Stromal cell of bone marrow (primary cell): ENCODE measurements at places on chromosomes 7 and 10.
A peak's percentile ranks its signal among the peaks of the same experiment; 100 is the strongest.

DNA sequence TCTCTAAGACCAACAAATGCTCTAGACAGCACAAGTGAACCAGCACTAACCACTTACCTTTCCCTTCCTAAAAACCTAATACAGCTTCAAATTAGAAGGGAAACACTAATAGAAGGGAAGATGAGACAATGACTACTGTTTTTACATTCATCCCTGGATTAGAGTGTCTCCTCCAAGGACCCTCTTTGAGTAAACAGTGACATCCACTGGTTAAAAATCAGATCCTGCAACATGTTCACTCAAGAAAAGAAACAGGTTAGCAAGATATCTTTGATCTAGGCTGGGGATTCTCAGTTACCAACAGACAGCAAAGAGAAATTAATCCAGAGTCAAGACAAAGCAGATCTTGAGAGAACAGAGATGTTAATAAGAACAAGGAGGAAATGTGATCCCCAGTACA lies 177.7 kb upstream of the GHITM start:
- DNase-seq: no peak

- DNase-seq: peak; percentile 94
Observed at GRCh38 chr7:133053321-133053891, 28.5 kb downstream of the CHCHD3 start.

DNA sequence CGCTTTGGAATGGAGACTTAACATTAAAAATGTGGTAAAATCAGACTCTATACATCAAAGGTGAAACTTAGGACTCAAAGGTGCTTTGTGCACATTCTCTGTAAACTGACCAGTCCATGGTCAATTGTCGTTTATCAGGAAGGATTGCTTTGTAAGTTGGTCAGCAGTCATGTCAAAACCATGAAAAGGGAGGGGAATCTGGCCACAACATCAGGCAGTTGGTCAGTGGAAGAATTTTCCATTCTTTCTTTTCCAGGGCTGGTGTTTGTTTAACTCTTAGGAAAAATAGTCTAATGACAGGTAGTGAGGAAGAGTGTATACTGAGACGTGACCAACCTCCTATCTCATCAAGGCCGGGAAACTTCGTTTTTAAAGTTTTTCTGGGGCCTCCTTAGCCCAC lies 226.5 kb downstream of the ADK start:
- no peak for DNase-seq

- DNase-seq: peak; percentile 32
Observed at GRCh38 chr7:2800931-2801688, 43.0 kb downstream of the GNA12 start.

GRCh38 chr7:651032-651728 lies 75.3 kb upstream of the DNAAF5 start:
- DNase-seq: no peak

GRCh38 chr10:70106958-70107791 lies 25.4 kb downstream of the AIFM2 start:
- DNase-seq: no peak

DNA sequence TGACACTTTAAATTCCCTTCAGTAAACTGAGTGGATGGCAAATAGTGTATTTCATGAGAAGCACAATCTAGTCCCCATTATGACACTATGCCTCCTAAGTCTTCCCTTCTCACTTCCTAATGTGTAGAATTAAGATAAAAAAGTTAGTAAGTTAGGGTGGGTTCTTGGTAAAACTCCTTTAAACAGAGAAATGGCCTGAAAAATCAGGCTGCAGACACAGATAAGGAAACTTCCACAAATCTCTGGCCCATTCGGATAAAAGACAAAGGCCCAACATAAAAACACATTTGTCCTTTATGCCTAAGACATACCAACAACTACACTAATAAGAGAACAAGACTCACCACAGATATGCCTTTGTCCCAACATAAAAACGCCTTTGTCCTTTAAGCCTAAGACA lies 21.5 kb downstream of the AKR1C8 start:
- no peak for DNase-seq

- DNase-seq: no peak
Observed at GRCh38 chr10:35216303-35216905, 89.8 kb downstream of the CREM start.

DNA sequence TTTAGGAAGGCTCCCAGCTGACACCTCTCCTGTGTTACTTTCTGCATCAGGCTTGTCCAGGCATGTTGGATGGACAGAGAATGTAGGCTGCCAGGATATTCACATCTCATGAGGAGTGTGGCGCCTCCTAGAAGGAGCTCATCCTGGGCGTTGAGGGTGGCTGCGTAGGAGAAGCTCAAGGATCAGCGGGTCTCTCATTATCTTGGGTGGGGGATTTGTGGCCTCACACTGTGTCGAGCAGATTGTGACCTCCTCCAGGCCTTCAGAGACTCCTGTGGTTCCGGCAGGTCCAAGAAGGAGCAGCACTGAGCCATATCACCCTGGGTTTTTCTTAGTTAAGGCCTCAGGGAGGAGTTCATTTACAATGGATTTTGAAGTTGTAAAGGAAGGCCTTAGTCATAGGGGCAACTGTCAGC lies 8.7 kb upstream of the COBL start:
- DNase-seq: no peak

DNA sequence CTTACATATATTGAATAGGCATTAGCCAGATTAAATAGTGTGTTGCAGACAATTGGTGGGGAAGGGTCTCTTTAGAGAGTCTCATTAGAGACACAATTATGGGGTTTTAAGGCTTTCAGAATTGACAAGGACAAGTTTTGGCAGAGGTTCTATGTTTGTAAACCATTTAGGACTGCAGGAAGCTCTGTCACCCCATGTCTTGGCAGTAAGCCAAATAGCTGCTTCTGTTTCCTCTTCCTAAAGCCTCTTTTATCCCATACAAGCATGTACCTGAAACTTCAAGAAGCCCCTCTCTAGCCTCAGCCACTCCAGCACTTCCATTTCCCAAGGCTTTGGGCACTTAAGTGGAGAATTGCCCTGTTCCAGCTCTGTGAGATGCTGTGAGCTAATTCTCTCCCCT lies 21.8 kb upstream of the LRRC4 start:
- DNase-seq: no peak

DNA sequence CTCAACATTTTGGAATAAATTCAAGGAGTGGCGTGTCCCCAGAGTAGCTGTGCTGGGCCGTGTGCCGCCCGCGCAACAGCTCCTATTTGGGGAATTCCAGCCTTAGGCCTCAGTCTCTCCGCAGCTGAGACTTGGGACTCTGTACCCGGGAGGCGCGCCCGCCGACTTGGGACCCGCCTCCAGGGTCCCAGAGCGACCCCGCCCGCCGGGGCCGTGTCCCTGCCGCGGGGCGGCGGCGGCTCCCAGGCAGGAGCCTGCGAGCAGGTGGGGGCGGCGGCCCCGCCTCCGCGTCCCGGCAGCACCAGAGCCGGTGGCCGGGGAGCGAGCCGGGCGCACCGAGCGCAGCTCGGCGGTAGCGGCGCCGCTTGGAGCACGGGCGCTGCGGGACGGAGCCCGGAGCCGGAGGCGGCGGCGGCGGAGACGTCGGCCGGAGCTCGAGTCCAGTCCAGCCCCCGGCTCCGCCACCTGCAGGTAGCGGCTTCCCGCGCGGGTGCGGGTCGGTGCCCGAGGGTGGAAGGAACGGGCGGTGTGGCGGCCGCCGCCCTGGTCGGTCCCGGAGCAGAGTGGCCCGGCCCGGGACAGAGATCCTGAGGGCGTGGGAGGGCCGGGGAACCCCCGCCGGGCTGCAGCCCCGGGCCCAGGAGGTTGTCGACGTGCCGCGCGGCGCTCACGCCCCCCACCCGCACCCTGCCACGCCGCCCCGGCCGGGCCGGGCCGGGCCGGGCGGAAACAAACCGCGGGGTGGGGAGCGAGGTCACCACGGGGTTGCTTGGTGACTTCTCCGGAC lies at the start of gene WIPF3:
WIPF3 (plus strand) TSS at position 301 of the 787 bp plus-strand sequence. CDS start 28,217 bp downstream, outside the sequence.
- DNase-seq: no peak

DNA sequence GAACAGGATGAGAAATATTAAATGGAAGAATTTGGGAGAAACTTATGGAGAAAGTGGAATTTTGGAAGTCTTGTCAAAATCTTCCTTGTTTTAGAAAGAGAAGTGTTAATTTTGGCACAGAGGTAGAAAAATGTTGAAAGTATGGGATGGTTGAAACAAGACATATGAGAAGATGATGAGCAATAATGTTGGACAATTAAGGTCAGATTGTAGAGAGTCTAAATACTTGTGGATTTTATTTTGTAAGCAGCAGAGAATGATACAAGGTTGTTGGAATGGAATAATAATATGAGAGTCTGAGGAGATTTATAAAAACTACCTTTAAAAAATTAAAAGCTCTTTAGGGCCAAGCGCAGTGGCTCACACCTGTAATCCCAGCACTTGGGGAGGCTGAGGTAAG lies 34.6 kb downstream of the PHTF2 start:
- DNase-seq: no peak

DNA sequence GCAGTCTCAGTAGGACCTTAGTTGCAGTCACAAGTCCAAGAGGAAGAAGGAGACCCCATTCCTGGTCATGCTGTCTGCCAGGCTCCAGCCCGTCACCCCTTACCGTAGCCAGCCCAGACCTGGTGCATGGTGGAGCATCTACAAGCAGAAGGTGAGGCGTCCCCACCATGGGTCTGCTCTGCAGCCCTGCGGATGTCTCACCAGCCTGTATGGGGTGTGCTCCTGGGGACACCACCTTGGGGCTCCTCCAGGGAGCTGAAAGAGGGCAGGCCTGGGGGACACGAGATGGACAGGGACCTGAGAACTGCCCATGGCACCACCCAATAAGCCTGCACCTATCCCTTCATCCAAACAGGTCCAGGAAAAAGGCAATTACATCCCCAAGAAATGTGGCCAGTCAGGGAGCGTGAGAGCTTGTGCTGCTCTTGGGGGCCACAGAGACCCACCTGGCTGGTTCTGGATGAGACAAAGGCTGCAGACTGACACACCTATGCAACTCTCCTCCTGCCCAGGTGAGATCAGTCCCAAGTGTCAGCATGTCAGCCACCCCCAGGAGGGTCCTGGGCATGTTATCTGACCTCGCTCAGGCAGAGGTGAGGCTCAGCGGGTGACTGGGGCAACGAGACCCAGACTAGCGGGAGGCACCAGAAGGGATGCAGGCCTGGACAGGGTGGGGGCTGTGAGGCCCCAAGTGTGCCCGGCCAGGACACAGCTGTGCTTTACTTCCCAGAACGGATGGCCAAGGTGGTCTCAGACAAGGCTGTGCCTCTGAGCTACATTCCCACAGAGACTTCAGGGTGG lies 84.5 kb upstream of the RET start:
- no peak for DNase-seq

- peak; percentile 35 for DNase-seq
Observed at GRCh38 chr10:110600487-110601101, 33.1 kb downstream of the SMC3 start.

DNA sequence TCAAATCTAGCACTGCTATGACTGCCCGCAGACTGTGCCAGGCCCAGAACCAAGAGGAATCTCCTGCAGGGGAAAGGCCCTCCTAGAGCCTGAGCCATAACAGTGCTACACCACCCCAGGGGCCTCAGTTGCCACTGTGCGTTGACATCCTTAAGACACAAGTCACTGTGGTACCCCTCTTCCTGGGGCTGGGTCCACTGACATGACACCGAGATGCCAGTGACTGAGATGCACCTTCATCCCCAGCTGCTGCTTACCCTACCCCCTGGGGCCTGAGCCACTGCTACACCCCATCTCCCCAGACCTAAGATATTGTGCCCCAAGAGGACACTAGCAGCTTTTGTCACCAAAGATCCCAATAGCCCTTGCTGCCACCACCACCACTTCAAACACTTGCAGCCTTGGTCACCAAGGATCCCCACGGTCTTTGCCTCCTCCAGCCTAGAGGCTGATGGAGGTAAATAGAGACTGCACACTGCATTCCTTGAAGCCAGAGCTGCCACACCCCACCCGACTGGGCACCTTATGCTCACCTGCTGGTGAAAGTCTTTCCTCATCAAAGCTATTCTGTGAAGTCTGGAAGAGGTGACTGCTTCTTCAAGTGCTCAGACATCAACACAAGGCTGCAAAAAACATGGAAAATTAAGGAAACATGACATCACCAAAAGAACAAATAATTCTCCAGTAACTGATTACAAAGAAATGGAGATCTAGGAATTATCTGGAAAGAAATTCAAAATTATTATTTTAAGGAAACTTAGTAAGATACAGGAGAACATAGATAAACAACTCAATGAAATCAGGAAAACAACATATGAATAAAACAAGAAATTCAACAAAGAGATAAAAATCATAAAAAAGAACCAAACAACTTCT lies 40.4 kb upstream of the SHH start:
- no peak for DNase-seq

DNA sequence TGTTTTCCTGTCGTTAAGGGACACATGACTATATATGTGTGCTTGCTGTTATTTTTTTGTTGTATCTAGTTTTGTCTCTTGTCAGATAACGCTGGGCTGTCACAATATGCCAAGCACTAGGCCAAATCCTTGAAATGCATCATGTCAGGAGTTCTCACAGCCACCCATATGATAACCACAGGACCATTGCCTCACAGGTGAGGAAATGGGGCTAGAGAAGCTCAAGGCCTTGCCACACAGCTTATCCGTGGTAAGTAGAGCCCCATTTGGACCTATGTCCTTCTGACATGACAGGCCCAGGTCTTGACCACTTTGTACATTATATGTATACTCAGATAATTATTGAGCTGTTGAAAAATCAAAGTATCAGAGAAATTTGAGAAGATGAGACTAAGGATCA lies 42.0 kb upstream of the TARP start:
- DNase-seq: no peak

- DNase-seq: no peak
Observed at GRCh38 chr10:44874166-44874565, 37.0 kb upstream of the TMEM72 start.

DNA sequence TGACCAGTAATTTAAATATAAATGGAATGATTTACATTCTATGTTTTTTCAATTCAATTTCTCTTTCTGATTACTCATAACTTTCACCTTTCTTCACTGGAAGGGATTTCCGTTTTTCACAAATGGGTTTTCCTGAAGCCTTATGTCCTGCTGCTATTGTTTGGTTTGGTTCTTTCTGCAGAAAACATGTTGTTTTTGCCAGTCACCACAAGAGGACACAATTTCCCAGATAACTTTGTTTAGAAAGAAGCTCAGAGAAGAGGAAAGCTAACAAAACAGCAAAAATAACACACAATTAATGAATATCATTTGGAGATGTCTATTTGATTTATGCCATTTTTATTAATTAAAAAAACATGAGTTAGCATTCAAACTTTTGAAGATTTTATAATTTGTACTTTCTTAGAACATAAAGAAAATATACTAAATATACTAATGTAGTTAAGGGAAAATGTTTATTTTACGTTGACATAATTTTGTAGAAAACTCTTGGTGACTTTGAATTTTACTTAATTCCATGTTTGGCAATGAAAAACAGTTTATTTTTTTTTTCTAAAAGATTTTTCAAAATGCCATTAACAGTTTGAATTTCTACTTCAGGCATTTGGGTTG lies 4.6 kb upstream of the TWIST1 start:
- DNase-seq: no peak
